Lung (tissue), 17 donors: ENCODE measurements at places on chromosomes 7 and 10. TPM values are rescaled to one million over a fixed set of nuclear protein-coding genes. Genes with fewer than 3 reads are reported as not detected.

RBP3 gene
- not detected for polyA plus RNA-seq

BEND7 gene
- polyA plus RNA-seq = 4.9 TPM

SCIN gene
- 4.5 TPM for polyA plus RNA-seq

FKBP6 gene
- polyA plus RNA-seq = 0.08 TPM

TRIP6 gene
- polyA plus RNA-seq = 41.4 TPM

GIMAP5 gene
- polyA plus RNA-seq = 47.9 TPM

AMZ1 gene
- polyA plus RNA-seq = 0.39 TPM

STAG3 gene
- polyA plus RNA-seq = 2.8 TPM

CLDN15 gene
- polyA plus RNA-seq = 5.9 TPM

SEMA3D gene
- 0.57 TPM for polyA plus RNA-seq

SUFU gene
- 3.5 TPM for polyA plus RNA-seq

ASB4 gene
- 0.47 TPM for polyA plus RNA-seq

ARHGEF5 gene
- polyA plus RNA-seq = 4.5 TPM

NOLC1 gene
- polyA plus RNA-seq = 60.9 TPM

GPER1 gene
- 6.7 TPM for polyA plus RNA-seq

EBLN1 gene
- polyA plus RNA-seq = not detected

C10orf62 gene
- not detected for polyA plus RNA-seq

FBXO24 gene
- 0.35 TPM for polyA plus RNA-seq

ANKRD1 gene
- 105 TPM for polyA plus RNA-seq

OR13A1 gene
- polyA plus RNA-seq = not detected

AGBL3 gene
- 1.3 TPM for polyA plus RNA-seq

ZNF488 gene
- polyA plus RNA-seq = 0.15 TPM

OGDHL gene
- 0.06 TPM for polyA plus RNA-seq

ADRB1 gene
- polyA plus RNA-seq = 6.6 TPM

FFAR4 gene
- polyA plus RNA-seq = 0.29 TPM

TAS2R41 gene
- not detected for polyA plus RNA-seq
